ENCODE measurements at places on chromosomes 5 and 9. TPM values are rescaled to one million over a fixed set of nuclear protein-coding genes. Genes with fewer than 3 reads are reported as not detected.

The NR4A3 gene
- 92.1 TPM for total RNA-seq

The SYK gene
- 5.6 TPM for total RNA-seq

The OR13F1 gene
- total RNA-seq, result not detected

The CA9 gene
- total RNA-seq, result 1.6 TPM

The PKD2L2 gene
- total RNA-seq, result 0.52 TPM

The TNFSF8 gene
- total RNA-seq, result 0.91 TPM

The CD72 gene
- total RNA-seq, result 1.6 TPM

The IL3 gene
- not detected for total RNA-seq

The TBCA gene
- 153 TPM for total RNA-seq

The SMIM33 gene
- not detected for total RNA-seq

Measured in left cardiac atrium (tissue), 4 donors.